ENCODE measurements at places on chromosomes 1 and 21.

GRCh38 chr1:81375884-81376548 lies 424.7 kb upstream of the ADGRL2 start:
- DNase-seq = no peak

DNA sequence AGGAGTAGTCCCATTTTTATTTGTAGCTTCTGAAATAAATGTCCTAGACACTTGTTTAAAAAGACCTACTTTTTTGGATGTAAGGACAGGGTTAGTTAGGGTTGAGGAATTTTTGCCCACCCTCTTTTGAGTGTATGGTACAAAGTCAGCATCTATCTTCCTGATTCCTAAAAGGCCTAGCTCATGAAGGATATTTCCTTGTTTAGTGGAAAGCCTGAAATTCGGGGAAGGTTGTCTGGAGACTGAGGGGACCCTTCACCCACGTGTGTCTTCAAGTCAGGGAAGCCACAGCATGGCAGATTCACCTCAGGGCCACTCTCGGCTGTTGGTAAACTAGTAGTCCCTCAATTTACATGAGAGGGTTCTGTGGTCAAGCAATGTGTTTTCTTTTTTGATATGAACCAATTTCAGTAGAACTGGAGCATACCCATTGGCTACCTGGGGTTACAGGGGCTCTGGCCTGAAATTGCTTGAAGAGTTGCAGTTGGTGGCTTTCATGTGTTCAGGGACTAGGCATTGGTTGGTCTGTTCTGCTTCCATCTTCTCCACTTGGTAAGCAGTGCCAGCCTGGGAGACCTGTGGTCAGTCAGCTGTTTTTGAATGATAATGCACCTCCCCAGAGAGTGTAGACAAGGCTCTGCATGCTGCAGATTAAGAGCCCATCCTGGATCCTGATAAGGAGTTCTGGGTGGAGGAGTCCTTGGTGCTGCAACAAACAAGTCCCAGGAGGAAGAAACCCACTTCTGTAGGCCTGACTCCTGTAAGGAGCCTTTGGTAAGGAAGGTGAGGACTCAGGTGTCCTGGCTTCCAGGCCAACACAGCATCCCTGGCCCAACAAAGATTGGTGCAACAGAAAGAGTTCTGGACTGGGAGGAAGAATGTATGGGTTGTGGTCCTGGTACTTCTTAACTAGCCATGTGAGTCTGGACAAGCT lies 6.3 kb downstream of the BTG2 start:
- DNase-seq = no peak

- DNase-seq = no peak
Measured at GRCh38 chr21:36560933-36561575, 81.1 kb upstream of the CLDN14 start.

DNA sequence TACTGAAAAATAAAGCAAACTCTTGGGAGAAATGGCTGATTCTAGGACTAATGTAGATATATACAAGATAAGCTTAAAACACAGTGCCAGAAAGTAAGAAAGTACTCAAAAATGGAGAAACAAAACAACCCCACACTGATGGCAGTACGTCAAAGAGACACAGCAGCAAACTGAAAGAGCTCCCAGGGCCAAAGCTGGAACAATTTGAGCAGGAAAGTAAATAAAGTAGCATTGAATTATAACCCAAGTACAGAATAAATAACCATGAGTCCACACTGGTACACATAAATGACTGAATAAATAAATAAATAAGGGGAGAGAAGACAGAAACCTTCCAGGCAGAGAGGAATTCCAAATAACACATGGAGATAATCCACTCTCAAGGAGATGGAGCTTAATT lies 120.9 kb downstream of the GLUL start:
- DNase-seq = no peak

DNA sequence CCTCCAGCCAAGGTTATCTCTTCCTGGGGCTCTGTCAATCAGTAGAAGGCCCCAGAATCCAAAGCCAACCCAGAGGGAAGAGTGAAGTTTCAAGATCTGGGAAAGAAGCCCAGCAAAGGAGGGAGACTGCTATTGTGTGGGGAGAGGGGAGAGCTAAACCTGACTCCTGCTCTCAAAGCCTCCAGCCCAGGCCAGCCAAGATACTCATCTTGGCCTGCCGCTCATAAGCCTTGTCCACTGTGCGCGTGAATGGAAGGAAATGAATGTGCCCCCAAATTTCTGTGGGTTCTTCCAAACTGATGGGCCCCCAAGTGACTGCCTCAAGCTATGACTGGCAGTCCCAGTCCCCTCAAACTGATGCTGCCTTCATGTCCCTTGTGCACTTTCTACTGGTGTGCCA lies 2.0 kb downstream of the PLXNA2 start:
- DNase-seq = no peak

DNA sequence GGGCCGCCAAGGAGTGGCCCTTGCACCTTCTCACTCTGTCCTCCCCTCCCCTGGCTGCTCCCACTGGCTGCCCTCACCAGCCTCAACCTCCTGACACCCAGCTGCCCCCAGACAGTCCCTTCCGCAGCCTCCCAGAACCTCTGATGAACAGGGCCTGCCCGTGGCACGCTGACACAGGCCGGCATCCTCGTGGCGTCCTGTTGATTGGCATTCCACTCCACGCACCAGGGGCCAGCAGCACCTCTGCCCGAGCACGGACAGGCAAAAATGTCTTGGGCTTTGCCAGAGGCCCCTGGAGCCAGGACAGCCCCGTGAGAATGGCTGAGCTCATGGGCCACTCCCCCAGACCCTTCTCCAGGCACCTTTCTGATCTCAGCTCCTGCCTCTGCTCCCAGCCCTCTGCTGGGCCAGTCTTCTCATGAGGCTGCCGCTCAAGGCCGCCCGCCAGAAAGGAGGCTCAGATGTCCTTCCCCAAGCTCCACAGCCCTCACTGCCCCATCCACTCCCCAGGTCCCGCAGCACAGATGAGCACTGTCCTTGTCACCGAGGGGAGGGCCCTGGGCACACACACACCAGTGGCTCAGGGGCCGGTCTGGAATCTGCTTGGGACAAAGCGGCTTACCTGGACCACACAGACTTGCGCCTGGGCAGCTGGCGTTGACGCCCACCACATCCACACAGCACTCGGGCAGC lies 15.8 kb upstream of the RNF223 start:
- no peak for DNase-seq

GRCh38 chr21:25385341-25385740 lies 221.9 kb downstream of the MRPL39 start:
- no peak for DNase-seq

DNA sequence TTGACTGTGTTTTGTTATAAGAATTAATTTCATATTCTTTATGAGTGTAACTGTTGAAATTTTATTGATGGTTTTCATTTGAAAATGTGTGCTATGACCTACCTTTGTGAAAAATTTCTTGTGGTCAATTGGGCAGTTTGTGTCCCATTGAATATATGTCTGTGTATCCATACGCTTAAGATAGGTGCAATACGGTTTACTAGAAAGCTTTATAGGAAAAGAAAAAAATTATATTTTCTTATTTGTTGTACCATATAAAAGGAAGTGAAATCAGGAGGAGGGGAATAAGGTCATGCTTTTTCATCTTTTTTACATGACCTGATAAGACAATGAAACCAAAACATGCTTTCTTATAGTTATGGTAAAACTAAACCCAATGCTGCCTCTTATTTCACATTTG lies 807.7 kb downstream of the USP25 start:
- DNase-seq = no peak

GRCh38 chr1:63813829-63814277 lies 40.0 kb downstream of the ROR1 start:
- DNase-seq = no peak

Measured in stimulated activated CD8-positive, alpha-beta memory T cell treated with anti-CD3 and anti-CD28 coated beads, Interleukin-15, amount 100 ng/mL, for 24 hours (primary cell).